Activated CD4-positive, alpha-beta T cell treated with anti-CD3 and anti-CD28 coated beads, Interleukin-2, amount 50 U/mL, for 24 hours (primary cell): ENCODE measurements at places on chromosomes 2 and 18.

GRCh38 chr2:20422402-20423271, 24.2 kb upstream of the RHOB start:
- no peak for DNase-seq

DNA sequence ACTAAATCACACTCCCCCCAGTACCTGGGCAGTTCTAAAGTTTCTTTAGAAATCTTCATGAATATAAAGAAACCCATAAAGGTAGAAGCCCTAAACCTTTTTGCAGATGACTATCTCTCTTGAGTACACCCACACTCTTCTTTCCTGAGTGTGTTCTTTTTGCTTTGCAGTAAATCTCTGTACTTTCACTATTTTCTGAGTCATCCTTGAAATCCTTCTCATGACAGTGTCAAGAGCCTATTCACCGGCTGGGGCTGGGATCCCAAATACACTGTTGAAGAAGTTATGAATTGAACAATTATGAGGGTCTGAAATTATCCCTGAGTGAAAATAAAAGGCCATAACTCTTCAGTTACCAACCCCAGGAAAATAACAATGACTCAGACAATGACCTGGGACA, 133.9 kb upstream of the CCDC195 start:
- DNase-seq, result no peak

DNA sequence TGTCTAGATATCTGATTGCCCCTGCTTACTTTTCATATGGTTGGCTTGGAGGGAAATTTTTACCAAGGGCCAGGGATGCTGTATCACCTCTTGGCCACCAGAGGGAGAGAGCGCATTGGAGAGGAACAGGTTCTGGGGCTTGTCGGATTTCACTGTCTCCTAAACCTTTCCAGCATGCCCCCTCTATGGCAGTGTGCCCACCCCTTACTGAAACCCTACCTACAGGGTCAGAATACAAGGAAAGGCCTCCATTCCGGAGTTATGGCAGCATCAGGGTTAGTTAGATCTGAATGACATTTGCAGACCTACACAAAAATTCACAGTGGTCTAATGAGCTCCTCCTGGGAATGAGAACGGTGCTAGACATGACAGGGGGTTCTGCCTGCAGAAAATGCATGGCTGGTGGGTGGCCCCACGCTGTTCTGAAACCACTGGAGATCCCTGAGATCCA, 5.8 kb downstream of the SLC14A2 start:
- peak; percentile 23 for DNase-seq

- DNase-seq, result no peak
Measured at GRCh38 chr2:191499874-191500565, 177.9 kb upstream of the NABP1 start.

DNA sequence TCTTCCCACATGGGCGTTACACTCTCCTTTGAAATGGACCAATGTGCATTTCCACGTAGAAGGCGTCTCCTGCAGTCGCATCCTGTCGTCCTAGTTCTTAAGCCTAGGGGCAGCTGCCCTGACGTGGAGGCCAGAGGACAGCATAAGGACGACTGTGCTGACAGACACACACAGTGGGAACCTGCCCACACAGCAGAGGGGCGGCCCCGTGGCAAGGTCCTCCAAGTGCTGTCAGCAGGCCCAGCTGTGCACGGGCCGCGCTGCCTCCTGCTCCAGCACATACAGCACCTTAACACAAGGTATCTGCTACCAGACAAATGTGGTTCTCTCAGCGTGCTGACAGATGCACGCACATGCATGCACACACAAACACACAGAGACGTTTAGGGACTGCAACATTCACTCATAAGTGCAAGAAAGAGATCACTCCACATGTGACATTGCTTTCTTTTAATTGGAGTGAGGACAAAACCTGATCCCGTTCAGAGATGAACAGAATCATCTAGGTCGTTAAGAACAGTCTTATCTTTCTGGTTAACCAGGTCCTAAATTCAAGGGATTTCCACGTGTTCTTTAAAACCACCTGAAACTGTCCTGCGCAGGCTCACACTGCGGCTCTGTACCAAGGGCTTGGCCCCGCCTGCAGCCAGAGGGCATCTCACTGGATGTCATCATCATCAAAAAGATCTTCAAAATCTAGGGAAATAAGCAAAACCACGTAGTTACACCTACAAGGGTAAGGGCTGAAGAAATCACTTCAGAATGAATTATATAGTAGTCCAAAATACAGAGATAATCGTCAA, 5.5 kb downstream of the COPS9 start:
- DNase-seq, result no peak

DNA sequence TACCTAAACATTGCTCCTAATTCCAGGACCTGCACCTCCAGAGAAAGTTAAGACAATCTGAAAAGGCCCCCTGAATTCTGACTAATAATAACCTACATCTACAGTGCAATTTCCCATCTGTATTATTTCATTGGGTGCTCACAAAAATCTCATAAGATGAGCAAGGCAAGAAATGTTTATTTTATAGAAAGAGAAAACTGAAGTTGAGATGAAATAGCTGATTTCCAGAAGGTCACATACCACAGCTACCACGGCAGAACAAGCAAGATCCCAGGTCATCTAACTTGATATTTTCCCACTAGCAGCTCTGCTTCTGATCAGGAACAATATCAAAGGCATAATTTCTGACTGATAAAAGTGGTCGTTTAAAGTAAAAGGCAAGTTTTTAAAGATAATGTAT, 105.8 kb upstream of the COL5A2 start:
- DNase-seq, result no peak

- no peak for DNase-seq
Measured at GRCh38 chr2:72211350-72211749, 63.7 kb upstream of the CYP26B1 start.

GRCh38 chr2:53949457-53949856, 21.3 kb downstream of the PSME4 start:
- DNase-seq, result no peak

DNA sequence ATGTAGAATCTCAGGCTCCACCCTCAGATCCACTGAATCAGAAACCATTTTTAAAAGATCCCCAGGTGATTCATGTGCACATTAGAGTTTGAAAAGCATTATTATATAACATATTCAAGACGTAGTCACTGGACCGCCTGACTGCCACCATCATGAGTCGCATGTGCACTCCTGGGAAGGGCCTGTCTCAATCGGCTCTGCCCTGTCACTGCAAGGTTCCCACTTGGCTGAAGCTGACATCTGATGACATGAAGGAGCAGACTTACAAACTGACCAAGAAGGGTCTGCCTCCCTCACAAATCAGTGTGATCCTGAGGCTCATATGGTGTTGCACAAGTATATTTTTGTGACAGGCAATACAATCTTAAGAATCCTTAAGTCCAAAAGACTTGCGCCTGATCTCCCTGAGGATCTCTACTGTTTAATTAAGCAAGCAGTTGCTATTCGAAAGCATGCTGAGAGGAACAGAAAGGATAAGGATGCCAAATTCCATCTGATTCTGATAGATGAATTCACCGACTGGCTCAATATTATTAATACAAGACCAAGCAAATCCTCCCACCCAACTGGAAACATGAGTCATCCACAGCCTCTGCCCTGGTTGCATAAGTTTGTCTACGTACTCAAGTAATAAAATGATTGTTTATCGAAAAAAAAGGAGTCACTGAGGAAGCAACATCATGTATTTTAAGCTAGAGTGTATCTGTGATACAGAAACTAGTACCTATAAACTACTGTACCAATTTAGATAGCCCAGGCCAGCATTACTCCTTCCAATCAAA, 26.2 kb downstream of the ATAD2B start:
- no peak for DNase-seq
